Cardiac muscle cell (in vitro differentiated cells and primary cell): ENCODE measurements at places on chromosomes 16 and 17.
A peak's percentile ranks its signal among the peaks of the same experiment; 100 is the strongest.

DNA sequence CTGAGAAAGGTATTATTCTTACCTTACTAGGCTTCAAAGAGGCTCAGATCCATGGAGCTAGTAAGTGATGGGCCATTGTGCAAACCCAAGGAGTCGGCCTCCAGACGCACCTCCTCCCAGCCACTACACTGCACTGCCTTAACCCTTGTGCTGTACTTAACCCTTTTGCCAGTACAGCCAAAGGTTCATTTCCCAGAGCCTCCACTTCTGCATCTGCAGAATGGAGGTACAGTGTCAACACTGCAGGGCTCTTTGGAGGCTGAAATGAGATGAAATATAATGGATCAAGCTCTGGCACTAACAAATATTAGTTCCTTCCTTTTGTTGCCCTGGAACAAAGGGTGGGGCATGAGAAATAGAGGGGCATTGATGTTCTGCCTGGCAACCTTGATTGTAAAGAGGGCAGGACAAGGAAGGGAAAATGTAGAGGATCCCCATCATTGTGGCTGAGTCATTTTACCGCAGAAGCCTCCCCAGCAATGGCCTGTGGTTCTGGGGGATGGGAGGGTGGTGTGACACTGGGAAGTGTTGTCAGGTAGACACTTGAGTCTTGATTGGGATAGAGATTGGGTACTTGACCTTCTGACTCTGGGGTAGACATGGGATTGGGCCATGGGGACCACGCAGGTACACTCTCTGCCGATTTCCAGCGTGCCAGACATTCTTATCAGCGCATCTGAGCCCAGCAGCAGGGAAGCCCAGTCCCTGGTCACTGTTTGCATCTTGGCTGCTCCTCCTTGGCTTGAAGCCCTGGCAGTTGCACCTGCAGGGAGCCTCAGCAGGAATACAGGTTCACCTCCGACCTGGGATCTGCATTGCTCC, 84.0 kb downstream of the MSI2 start:
- DNase-seq = no peak

- no peak for DNase-seq
Measured at GRCh38 chr17:58328195-58329034, at the start of gene TSPOAP1. TSS of gene TSPOAP1 (minus strand) at chr17:58328795. CDS start at chr17:58327920, 875 bp downstream.

- no peak for DNase-seq
Measured at GRCh38 chr17:61214753-61215152, 184.9 kb upstream of the TBX2 start.

- DNase-seq = peak; percentile 42
Measured at GRCh38 chr16:64545768-64546167, 576.1 kb downstream of the CDH11 start.

- no peak for DNase-seq
Measured at GRCh38 chr17:63676584-63676983, 23.3 kb downstream of the LIMD2 start.

DNA sequence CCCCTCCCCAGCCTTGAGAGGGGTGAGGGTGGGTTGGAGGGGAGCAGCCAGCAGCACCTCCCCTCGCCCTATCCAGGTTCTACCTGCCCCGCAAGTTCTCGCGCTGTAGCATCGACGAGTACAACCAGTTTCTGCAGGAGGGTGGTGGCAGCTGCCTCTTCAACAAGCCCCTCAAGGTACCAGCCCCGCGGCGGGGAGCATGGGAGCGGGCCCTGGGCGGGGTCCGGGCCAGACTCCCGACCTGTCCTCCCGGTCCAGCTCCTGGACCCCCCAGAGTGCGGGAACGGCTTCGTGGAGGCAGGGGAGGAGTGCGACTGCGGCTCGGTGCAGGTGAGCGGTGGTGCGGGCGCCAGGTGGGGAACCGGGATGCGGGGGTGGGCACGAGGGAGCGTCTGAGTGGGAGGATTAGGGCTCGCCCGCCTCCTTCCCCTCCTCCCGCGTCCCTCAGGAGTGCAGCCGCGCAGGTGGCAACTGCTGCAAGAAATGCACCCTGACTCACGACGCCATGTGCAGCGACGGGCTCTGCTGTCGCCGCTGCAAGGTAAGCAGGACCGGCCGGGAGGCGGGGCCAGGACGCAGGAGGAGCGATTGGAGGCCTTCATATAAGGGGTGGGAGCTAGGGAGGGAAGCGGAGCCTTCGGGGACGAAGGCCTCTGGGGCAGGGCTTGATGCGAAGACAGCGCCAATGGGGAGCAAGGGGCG, 16.5 kb downstream of the ADAM11 start:
- no peak for DNase-seq

- DNase-seq = no peak
Measured at GRCh38 chr17:81685108-81685507, 1.3 kb downstream of the HGS start.

DNA sequence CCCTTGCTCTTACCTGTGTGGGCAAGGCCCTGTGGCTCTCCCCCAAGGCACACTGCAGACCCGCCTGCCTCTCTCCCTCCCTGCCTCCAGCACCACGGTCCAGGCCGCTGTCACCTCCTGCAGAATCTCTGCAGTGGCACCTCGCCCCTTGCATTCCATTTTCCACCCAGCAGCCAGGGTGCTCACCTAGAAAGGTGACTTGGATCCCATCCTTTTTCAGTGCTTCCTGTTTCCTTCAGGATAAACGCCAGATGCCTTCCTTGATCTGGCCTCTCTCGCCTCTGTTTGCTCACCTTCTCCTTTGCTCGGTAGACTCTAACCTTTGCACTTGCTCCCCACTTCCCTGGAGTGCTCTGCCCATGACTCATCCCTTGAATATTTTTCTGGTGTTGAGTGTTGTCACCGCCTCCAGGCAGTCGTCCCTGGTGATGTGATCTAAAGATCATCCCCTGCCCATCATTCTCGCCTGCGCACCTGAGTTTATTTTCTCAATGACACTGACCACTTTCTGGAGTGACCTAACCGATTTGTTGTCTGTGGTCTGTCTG, 79.2 kb upstream of the LGALS9 start:
- DNase-seq = no peak

DNA sequence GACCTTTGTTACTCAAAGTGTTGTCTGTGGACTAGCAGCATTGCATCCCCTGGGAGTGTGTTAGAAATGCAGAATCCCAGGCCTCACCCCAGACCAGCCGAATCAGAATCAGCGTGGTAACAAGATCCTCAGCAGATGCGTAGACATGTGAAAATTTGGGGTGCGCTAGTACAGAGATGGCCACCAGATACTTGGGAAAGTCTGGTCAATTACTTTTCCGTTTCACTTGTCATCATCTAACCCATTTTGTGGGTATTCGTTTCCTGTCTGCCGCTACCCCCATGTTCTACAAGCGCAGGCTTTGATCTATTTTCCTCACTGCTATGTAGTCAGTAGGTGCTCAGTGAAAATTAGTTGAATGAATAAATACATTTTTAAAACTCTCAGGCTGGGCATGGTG, 33.1 kb upstream of the HERPUD1 start:
- DNase-seq = no peak

DNA sequence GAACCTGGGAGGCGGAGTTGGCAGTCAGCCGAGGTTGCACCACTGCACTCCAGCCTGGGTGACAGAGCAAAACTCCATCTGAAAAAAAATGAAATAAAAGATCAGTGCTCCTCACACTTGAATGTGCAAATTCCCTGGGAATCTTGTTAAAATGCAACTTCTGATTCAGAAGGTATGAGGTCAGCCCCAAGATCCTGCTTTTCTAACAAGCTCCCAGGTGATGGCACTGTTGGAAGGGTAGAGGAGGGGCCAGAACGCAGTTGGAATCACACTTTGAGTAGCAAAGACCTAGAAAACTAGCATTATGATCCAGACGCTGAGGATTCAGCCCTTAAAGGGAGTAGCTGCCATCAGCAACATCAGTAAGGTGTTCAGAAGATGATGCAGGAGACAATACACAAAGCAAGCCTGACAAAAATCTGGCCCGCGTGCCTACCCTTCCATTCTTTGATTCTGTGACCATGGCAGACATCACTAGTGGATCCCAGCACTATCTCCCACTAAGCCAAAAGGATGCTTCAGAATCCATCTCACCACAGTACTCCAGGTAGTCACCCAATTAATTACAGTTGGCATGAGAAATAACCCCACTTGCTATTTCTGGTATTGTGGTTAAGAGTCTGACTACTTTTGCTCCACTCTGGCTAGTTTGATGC, 33.1 kb upstream of the MEIOC start:
- DNase-seq = no peak

DNA sequence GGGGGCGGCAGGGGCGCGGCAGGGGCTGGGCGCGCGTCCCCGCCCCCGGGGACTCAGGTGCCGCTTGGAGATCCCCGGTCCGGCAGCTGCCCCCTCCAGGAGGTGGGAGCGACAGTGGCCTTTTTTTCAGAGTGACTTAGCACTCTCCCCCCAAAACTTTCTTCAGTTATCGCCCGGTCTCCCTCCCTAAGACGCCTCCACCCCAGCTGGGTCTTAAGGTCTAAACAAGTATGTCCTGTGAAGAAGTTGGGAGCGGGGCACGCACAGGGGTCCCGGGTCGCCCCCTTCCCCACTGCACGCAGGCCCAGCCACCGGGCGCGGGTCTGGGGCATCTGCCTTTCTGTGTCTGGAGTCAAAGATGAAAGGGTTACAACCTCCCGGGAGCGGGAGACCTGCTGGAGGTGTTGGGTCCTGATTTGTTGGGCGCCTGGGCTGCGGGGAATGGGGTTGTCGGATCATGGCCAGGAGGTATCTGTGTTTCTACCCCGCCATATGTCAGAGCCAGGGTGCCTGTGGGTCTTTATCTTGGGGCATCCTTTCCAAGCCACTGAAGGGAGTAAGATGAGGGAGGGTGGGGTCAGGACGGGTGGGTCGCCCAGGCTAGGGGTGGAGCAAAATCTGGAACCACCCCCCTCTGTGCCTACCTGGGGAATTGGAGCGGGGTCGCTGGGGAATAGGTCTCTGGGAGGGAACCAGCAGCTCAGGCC, 757 bp downstream of the FMNL1 start:
- DNase-seq = no peak

- no peak for DNase-seq
Measured at GRCh38 chr16:49081554-49081953, 200.1 kb downstream of the CBLN1 start.

DNA sequence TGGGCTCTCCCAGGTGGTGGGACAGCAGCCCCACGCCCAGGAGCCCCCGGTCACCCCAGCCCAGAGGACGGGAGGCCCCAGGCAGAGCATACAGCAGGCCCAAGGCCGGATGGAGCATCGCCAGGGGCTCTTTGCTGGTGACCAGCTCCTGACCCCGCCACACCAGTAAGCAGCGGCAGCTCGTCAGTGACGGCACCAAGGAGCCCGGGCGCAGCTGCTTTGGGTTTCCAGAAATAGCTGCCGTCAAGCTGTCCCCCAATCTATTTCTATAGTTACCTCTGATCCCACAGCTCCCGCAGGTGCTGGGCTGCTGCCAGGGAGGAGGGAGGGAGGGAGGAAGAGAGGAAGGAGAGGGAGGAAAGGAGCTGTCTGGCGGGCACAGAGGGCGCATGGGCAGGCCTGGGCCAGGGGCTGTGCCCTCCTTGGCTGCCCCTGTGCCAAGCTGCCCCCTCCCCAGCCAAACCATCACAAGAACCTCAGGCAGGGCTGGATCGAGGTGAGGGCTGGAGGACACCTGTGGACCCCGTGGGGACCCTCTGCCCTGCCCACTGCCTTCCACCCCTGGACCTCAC, 10.8 kb upstream of the RASD1 start:
- no peak for DNase-seq

GRCh38 chr17:17860766-17861107, 24.0 kb upstream of the SREBF1 start:
- DNase-seq = no peak

- no peak for DNase-seq
Measured at GRCh38 chr16:23692190-23692837, 13.6 kb downstream of the PLK1 start.

- no peak for DNase-seq
Measured at GRCh38 chr17:50288306-50288705, 14.0 kb downstream of the TMEM92 start.

GRCh38 chr17:19375732-19376131, 2.6 kb upstream of the MAPK7 start:
- no peak for DNase-seq

DNA sequence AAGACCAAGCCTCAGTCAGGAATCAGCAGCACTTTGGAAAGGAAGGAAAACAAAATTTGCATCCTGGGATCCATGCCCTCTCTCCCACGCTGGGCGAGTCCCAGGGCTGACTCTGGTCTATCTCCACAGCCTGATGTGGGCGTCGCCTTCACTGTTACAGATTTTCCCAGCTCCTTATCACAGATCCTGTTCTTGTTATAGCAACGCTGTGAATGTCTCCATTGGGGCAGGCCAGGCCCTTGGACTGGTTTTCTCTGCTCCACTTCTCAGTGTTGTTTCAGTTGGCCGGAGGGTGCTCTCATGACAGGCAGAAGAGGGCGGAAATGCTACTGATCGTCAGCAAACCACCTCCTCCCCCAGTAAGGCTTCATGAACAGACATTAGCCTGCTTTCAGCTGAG, 127.9 kb upstream of the CDH11 start:
- peak; percentile 84 for DNase-seq
